ENCODE measurements at places on chromosomes 3 and 15.

GRCh38 chr3:36688815-36689214, 75.5 kb downstream of the DCLK3 start:
- DNase-seq: no peak

DNA sequence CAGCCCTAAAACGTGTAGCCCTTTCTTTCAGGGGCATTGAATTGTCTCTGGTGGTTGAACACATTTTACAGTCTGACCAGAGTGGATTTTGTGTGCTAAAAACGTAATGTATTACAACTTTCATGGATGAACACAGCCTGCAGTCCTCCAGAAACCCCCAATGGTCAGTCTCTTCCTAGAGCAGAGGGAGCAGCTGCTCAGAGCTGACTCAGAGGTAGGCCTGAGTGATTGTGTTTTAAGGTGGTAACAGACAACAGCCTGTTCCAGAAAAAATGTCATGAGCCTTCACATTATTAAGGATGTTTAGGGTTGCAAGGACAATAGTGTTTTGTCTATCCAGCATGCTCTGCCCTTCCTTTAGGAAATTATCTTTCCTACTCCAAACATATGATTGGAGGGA, 34.5 kb upstream of the CTNNB1 start:
- DNase-seq: no peak

- no peak for DNase-seq
Observed at GRCh38 chr3:172115787-172116186, 76.4 kb downstream of the FNDC3B start.

DNA sequence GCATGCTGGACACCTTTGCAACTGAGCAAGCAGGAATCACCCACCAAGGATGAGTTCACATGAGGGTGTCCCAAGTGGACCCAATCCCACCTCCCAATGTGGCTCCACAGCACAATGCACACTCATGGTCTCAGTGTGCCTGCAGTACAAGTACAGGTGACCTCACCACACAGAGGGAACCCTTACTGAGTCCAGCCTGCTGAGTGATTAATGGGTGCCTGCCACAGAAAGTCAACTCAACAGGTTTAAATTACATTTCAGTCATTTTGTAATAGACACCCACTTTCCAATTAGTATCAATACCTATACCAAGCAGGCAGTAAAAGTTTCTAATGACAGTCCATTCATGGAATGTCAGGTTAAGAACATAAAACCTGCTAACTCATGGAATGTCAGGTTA, 59.5 kb downstream of the HERC2 start:
- DNase-seq: no peak

DNA sequence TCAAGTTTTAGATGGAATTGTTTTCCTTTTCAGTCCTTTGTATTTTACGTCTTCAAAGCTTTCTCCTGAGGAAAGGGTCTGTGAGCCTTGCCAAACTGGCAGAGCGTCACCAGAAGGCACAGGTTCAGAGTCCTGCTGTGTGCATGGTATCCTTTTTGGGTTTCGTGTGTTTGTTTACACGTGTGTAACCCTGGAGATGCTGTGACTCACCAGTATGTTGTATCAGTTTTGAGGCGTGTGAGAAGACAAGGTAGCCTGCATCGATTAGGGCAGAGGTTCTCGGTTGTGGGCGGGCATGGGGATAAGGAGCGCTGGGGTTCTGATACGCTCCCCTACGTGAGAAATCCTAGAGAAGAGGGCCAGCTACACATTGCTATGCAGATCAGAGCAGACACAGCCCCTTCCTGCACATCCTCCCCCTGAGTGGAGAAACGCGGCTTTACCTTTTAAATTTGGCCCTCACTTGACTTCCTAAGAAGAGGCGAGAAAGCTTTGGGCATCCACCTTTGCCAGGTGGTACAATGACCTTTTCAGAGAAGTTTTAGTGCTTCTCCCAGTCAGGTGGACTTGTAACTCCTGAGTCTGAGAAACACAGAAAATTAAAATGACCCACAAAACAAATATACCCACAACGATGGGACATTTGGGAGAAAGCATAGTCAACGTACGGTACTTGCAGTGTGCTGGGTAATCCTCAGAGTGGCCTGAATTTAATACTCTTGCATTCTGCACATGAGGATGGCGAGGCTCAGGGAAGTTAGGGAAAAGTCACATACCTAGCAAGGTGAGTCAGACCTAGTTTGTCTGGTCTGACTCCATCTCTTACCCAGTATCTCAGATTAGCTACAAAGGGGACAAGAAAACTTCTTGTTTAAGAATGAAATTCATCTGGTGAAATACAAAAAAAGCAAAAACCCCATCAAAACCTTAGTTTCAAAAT, 38.1 kb downstream of the TRAK1 start:
- DNase-seq: no peak

- no peak for DNase-seq
Observed at GRCh38 chr15:55532944-55533343, 24.9 kb upstream of the DNAAF4 start.

DNA sequence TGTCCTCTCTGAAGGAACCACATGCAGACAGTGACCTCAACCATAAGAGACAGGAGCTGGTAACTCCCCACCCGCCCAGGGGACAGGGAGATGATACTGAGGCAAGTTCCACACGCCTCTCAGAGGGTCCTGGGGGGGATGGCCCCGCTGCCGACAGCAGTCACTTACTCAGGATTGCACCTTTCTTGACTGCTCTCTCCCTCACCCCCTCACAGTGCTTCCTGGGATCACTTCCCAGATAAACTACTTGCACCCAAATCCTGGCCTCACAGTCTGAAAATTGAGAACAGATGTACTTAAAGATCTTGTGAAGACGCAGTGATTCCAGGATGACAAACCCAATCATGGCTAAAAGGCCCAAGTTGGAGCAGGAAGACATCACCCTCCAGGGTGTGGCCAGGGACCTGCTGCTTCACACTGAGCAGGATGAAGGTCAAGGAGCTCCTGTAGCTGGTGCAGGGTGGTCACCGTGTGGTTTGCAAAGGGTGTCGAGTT, 207.6 kb downstream of the ADAMTS17 start:
- no peak for DNase-seq

- DNase-seq: no peak
Observed at GRCh38 chr3:71710906-71711494, 14.2 kb downstream of the EIF4E3 start.

GRCh38 chr3:157042226-157042625, 117.7 kb downstream of the CCNL1 start:
- no peak for DNase-seq

DNA sequence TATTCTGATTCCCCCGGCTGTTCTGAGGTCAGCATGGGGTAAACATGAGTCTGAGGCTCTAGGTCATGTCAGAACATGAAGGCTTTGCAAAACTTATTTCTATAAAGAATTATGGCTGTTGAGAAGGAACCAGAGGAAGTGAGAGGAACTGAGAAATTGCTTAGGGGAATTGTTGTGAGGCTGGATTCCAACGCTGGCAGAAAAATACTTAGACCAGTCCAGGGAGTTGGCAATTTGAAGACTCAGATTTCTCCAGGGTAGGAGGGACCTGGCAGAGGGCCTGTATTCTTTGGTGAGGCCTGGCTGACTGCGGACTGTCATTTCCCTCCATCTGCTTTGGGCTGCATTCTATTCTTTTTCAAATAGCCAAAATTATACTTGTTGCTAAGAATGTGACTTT, 155.5 kb downstream of the PLD1 start:
- DNase-seq: no peak

DNA sequence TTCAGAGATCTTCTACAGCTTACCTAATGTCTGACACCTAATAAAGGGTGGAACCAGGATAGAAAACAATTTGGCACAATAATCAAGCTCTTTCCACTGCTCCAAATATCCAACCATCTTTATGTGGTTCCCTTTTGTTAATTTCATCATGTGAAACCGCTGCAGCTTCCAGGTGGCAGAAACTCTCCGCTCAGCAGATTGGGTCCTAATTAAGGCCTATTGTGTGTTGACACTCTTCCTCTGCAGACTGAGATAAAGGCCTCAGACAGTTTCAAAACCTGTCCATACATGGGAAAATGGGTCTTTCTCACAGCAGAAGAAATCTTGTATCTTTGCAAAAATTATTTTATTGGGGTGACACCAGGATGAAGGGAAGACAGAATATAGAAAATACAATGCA, 1002.4 kb upstream of the SEMA6D start:
- no peak for DNase-seq

GRCh38 chr3:134009345-134010000, 20.3 kb downstream of the SLCO2A1 start:
- no peak for DNase-seq

DNA sequence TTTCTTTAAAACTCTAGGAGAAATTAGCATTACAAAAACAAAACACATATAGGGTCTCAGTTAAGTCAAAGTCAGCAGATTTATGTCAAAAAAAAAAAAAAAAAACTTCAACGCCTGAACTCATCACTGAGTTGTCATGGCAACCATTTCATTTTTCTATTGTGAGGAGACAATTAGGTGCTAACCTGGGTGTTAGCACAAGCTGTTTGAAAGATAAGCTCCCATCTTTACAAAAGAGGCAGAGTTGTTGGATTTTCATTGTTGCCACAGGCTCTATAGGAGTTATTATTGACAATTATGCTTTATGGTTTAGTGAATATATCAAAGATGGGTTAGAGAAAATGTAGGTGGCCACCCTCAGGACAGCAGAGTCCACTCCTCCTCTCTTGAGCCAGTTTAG, 806.9 kb downstream of the GRM7 start:
- DNase-seq: no peak

DNA sequence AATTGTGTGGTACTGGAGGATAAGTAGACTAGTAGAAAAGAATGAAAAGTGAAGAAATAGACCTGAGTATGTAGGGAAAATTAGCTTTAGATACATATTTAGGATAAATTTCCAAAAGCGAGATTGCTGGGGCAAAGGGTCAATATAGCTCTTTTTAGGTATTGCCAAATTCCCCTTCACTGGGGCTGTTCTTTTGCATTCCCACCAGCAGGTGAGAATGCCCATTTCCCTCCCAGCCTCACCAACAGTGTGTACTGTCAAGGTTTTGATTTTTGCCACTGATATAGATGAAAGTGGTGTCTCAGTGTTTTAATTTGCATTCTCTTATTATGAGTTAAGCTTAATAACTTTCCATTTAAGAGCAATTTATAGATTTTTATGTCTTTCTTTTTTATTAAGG, 35.7 kb upstream of the BHLHE40 start:
- no peak for DNase-seq

DNA sequence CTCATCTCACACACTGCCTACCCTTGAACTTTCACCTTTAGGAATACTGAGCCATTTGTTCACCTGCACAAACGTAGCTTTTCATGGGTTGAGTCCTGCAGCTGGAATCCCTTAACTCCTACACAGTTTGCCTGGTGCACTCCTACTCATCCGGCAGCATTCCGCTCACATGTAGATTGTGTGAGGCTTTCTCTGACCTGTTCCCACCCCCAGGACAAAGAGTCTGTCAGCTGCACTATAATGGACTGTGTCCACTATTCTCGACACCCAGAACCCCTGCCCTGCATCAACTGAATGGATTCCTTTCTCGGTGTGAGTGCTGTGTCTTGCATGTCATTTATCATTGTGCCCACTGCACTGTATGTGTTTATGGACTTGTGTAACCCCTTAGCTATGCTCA, 54.9 kb downstream of the EPHB3 start:
- no peak for DNase-seq

GRCh38 chr3:39319249-39319648, 10.3 kb upstream of the CCR8 start:
- no peak for DNase-seq

GRCh38 chr3:90092994-90093393, 985.6 kb downstream of the EPHA3 start:
- no peak for DNase-seq

- DNase-seq: no peak
Observed at GRCh38 chr15:94397337-94397736, 166.0 kb downstream of the MCTP2 start.

DNA sequence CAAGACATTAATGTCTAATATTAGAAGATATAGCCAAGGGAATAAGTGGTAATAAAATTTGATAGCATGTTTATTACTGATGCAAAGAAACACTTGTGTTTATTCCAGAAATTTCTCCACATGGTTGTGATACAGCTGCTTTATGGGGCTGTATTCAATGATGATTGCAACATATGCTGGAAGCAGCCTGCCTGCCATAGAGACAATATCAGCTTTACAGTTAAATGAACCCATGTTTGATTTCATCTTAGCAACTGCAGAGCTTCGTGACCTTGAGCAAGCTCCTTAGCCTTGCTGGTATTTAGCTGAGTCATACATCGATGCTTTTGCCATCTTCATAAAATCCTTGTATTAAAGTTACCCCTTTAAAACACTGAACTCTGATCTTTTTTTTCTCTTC, 168.1 kb upstream of the STAC start:
- no peak for DNase-seq

GRCh38 chr3:185308126-185308754, 54.4 kb upstream of the EHHADH start:
- DNase-seq: peak; percentile 66

- no peak for DNase-seq
Observed at GRCh38 chr15:90571063-90571541, 41.4 kb downstream of the CRTC3 start.

DNA sequence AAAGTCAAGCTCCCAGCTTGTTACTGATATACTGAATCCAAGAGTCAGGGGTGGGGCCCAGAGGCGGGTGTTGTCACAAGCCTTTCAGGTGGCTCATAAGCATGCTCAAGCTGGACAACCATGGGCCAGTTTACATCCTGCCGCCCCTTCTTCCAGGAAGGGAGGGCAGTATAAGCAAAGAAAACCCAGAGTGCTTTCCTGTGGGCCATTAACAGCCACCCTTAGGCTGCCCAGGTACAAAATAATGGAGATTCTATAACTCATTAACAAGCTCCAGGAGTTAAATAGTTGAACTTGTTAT, 183.2 kb downstream of the NTRK3 start:
- DNase-seq: no peak

DNA sequence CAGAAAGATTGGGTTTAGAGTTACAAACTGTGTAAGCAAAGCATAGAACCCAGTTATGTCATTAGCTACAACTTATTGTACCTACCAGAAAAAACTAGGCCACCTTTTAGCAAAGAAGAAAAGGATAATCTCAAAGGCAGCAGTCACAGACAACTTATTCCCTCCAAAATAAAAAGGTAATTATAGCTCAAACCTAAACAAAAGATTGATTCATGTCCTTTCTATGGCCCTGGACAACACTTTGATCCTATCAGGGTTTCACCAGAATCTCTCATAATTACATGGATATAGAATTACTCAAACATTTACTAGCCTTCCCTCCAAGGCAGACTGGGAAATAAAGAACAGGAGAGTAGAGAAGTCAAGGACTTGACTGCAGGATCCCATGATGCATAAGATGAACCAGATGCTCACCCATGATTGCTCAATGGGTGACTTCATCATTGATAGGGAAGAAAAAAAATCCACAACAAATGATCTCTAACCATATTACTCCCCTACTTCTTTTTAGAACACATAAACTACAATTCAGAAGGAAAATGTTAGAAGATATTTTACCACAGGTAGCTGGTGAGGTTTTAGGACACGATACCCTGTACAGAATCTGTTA, 17.4 kb downstream of the DET1 start:
- DNase-seq: no peak

All from activated CD4-positive, alpha-beta T cell treated with anti-CD3 and anti-CD28 coated beads, Interleukin-2, amount 50 U/mL, for 48 hours (primary cell).